ENCODE measurements at places on chromosomes 2 and 18. TPM values are rescaled to one million over a fixed set of nuclear protein-coding genes. Genes with fewer than 3 reads are reported as not detected.

- no peak for ATAC-seq
Measured at GRCh38 chr18:8162802-8163201, 446.4 kb upstream of the RAB12 start.

Gene KIAA2012
- total RNA-seq: not detected

DNA sequence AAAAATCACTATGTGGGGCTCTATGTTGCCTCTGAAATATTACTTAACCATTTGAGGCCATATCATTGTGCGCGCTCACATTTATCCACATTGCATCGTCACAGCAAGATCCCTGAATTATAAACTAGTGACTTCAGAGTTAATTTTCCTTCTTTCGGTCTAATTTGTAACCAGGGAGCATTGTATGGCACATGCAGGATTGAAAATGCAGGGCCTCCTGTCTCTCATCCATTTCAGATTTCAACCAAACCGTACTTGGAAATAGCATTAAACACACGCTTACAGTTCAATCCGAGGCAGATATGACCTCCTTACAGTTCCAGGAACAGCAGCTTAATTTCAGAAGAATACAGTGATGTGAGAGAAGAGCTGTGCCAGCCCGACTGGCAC is 532 bp downstream of the MYOM1 start:
- ATAC-seq: no peak

GRCh38 chr2:128305555-128306080 is 13.1 kb downstream of the HS6ST1 start:
- ATAC-seq: no peak

- ATAC-seq: no peak
Measured at GRCh38 chr2:153349603-153350002, 129.0 kb downstream of the RPRM start.

Gene PSMA8
- total RNA-seq: not detected

Measured in gastroesophageal sphincter (tissue), 4 donors.